Epithelial cell of prostate (primary cell): ENCODE measurements at places on chromosomes 5 and 9.

GRCh38 chr9:132914924-132915323 lies 29.5 kb downstream of the TSC1 start:
- no peak for DNase-seq

GRCh38 chr9:112020680-112021596 lies 124.3 kb downstream of the UGCG start:
- peak; percentile 88 for DNase-seq

DNA sequence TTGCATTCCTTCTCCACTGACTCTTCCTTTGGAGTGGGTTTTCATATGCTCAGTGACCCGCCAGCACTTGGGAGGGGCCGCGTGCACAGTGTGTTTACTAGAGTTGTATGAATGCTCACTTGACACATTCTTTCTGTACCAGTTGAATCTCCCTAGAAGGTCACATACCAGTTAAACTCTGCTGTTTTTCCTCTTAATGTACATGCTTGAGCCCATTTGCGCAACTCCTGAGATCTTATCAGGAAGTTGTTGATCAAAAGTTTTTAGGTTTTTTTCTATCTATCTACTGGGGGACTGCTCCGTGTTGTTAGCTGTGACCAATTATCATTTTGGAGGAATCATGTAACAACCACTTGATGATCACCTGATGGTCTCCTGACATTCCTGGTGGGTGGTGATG lies 392.7 kb downstream of the CDH9 start:
- DNase-seq: no peak

DNA sequence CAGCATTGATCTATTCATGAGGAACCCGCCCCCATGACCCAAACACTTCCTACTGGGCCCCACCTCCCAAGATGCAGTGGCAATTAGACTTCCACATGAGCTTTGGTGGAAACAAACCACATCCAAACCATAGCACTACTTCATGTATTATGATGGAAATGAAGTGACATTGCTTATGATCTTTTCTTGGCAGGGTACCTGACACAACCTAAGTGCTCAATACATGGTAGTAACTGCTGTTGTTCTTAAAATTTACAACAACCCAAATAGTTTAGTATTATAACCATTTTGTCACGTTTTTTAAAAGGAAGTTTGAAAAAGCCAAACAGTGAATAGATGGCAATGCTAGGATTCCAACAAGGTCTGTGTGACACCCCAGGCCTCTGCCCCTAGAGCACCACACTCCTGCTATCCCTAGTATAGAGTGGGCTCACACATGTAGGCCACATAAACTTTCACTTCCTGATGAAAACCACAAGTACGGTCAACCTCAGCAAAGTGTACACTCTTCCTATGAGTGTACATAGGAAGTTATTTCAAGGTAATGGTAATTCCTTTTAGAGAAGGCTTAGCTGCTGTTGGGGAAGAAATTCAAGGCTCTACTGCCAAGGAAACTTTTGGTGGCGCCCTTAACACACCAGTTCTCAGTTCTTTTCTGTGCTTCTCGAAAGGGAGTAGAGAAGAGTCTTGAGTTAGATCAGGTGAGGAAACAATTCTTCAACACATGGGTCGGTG lies 97.6 kb downstream of the ARSB start:
- no peak for DNase-seq
